EH (cell line): ENCODE measurements at places on chromosomes 16 and 17.

DNA sequence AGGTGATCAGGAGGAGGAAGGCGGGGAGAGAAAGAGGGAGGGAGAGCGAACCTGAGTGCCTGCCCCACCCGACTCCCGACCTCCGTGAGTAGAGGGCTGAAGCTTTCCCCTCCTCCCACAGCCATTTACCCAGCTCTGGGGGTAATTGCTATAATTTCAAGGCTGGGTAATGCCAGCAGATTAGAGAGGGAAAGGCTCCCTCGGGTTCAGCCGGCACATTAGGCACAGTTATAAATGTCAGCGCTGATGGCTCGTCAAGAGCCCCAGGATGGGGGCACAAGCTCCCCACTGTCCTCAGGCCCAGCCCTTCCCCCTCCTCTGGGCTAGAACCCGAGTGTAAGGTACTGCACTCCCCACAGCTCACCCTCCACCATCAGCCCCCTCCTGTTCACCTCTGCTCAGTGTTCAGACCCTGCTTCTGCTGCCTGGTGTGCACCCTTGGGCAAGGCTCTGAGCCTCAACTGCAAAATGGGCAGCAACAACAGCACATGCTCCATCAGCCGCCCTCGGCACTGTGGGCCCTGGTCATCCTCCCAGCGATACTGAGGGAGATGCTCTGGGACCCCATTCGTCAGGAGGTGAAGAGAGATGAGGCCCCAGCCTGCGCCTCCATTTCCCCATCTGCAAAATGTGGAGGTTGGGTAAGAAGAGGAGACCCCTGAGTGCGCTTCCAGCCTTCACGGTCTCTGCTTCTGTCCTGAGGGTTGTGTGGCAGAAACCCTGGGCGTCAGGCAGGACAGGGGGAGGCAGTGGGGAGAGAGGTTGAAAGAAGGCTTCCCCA is 77.2 kb downstream of the NT5M start:
- DNase-seq, result no peak

DNA sequence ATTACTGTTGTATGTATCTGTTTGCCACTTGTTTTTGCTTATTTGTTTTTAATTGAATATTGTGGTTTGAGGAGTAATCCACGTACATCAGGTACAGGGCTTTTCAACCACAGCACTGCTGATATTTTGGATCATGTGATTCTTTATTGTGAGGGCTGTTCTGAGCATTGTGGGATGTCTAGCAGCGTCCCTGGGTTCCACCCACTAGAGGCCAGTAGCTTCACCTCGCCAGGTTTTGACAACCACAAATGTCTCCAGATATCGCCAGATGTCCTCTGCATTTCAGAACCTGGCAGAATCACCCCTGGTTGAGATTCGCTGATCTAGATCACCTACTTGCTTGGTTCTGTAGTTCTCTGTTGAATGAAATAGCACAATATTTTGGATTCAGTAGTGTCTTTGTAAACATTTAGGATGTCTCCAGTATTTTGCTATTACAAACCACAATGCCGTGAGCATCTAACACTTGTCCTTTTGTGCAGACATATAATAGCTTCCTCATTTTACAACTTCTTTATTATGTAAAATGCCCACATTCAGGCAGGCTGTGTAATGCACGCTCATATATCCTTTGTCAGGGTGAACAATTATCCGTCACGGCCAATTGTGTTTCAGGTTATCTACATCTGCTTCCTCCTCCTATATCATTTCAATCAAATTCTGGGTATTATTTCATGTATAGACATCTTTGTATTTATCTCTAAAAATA is 380.3 kb downstream of the SNX29 start:
- no peak for DNase-seq

GRCh38 chr16:89716916-89717687 is 3.6 kb downstream of the VPS9D1 start:
- no peak for DNase-seq

DNA sequence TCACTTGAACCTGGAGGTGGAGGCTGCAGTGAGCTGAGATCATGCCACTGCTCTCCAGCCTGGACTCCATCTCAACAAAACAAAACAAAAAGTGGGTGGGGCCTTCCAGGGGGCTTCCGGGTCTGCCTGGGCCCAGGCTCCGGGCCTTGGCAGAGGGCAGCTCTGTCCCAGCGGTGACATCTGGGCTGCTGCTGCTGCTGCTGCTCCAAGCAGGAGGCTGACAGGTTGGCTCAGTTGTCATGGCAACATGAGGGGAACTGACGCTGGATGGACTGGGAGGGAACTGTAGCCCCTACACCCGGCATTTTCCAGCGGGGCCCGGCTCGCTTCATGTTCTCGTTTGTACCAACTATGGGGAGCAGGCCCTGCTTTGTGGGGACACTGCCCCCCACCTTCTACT is 4.0 kb downstream of the BAIAP3 start:
- DNase-seq, result no peak

- DNase-seq, result no peak
Measured at GRCh38 chr16:27539120-27539519, 10.6 kb downstream of the GTF3C1 start.

DNA sequence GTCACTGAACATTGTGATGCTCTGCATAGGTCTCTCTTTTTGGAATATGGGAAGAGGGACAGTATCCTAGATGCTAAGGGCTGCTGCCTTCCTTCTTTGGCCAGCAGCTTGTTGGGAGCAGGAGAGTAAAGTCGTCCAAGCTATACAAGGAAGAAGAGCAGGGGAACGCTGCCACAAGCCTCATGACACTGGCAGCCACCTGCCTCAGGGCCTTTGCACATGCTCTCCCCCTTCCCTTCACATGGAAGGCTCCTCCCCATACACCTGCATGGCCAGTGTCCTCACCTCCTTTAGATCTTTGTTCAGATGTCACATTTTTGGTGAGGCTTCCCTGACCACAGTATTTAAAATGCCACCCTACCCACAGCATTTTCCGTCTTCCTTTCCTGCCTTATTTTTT is 78.1 kb upstream of the CRHR1 start:
- no peak for DNase-seq

DNA sequence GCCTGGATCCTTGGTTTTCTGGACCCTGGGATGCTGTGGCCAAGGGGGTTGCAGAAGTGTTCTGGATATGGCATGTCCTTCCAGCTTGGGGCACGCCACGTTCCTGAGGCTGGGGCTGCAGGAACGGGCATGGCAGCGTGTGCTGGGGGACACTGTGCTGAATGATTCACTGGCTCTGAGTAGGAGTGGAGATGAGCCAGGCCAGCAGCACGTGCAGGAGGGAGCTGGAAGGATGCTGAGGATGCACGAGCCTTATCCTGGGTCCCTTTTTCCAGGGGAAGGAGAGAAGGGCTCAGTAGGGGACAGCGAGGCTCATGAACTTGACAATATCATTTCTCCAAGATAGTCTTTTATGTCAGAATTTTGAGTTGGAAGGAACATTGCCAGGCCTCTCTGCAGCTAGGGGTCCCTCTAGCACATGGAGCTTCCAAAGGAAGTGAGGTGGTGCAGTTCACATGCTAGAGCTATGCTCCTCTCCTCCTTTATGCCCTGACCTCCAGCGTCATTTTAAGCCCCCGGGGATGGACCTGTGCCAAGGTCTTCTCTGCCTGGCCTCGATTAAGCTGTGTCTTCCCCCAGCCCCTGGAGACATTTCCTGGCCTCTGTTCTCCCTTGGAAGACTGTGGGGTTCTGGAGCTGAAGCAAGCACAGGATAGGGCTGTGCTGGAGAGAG is 125.9 kb downstream of the OR1D5 start:
- DNase-seq, result peak; percentile 52

DNA sequence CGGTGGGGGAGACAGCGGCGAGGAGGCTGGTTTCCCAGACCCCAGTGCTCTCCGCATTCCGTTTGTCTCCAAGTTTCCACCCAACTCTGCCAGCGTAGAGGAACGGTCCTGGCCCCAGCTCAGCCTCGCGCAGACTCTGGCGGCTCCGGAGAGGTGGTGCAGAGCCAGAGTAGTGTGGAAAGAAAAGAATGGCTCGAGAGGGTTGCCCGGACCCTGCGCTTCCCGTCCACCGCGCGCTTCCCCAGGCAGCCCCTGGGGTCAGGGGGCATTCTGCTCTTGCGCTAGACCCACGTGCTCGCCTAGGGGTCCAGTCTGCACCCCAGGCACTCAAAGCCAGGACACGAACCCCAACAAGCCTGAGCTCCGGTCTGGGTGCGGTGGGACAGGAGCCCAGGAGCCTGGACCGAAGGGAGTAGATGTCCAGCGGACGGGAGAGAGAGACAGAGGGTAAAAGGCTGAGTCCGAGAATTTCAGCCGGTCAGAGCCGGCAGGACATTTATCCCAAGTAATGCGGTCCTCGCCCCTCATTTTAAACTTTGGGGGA is 3.8 kb downstream of the PMP22 start:
- DNase-seq, result peak; percentile 70

DNA sequence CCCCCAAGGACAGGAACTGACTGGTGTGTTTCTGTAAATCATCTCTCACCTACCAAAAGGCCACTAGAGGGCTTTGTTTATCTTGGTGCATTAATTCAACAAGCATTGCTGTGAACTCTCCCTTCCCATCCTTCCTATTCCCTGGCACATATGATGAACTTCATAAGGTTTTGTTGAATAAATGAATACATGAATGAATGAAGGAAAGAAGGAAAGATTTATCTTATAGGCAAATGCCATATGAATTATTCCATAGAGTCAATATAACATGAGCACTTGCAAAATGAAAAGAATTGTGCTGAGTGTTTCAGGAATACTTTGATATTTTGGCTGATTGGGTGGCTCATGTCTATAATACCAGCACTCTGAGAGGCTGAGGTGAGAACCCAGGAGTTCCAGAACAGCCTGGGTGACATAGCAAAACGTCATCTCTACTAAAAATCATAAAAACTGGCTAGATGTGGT is 4.3 kb downstream of the SPDYE4 start:
- peak; percentile 29 for DNase-seq

- no peak for DNase-seq
Measured at GRCh38 chr16:6576606-6577005, 756.0 kb upstream of the RBFOX1 start.

DNA sequence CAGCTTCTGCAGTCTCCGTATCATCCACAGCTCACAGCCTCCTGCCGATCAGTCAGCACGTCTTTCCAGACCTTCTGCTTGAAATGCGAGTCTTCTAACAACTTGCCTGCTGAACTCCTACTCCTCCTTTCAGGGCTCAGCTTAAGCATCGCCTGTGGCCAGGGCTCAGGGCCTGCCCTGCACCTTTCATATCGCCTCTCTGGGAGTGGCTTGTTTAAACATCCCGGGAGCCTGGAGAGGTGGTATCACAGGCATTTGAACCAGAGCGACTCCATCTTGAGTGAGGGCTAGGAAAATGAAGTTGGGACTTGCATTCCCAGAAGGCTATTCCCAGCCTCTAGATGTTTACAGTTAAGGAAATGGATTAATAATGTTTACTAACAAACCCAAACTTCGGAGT is 13.9 kb upstream of the CYB561 start:
- DNase-seq, result no peak

DNA sequence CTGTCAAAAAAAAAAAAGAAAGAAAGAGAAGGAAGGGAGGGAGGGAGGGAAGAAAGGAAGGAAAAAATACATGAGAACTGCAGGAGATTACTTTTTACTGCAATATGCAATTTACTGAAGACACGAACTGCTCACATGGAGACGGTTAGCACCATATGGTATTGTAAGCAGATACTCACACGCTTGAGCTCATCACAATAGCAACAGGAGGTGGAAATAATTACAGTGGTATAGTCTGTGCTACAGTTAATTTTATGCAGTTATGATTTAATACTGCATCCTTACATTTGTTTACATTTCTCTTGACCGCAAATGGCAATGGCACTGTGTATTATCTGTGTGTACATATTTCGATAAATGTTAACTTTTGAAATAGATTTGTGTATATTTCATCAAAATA is 21.4 kb upstream of the SLC46A1 start:
- DNase-seq, result no peak

- peak; percentile 9 for DNase-seq
Measured at GRCh38 chr17:80861418-80861815, 130.2 kb upstream of the CHMP6 start.

DNA sequence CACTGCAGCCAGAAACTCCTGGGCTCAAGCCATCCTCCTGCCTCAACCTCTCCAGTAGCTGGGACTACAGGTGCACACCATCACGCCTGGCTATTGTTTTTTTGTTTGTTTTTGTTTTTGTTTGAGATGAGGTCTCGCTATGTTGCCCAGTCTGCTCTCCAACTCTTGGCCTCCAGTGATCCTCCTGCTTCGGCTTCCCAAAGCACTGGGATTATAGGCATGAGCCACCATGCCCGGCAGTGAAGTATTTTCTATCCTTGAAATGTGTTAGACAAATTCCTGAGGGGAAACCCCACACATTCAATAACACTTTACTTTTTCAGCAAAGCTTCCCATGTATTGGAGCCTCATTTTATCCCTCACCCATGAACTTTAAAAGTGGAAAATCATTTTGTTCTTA is 81.2 kb upstream of the KIFC3 start:
- no peak for DNase-seq

DNA sequence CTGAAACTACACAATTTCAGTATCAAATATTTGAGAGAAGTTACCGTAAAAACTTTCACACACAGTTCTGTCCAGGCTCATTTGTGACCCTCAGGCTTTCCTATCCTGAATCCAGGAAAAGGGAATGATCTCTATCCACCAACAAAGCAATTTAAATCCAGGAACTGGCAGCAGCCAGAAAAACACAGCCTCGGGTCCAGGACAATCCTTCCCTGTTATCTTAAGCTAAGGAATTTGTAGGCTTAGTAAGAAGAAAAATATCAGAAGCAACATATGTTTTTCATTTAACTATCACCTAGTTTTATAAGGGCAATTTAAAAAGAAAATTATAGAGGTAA is 47.1 kb downstream of the TEX2 start:
- DNase-seq, result peak; percentile 89

DNA sequence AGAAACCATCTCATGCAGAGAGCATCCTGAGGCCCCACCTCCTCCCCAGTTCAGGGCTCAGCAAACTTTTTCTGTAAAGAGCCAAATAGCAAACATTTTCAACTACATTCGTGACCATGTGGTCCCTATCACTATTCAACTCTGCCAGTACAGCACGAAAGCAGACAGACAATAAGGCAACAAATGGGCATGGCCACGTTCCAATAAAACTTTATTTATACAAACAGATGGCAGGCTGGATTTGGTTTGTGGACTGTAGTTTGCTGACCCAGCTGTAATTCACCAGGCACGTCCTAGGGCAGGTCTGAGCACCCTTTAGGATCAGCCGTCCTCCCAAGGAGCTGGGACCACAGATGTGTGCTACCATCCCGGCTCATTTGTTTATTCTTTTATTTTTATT is 27.1 kb upstream of the GPRC5C start:
- no peak for DNase-seq

DNA sequence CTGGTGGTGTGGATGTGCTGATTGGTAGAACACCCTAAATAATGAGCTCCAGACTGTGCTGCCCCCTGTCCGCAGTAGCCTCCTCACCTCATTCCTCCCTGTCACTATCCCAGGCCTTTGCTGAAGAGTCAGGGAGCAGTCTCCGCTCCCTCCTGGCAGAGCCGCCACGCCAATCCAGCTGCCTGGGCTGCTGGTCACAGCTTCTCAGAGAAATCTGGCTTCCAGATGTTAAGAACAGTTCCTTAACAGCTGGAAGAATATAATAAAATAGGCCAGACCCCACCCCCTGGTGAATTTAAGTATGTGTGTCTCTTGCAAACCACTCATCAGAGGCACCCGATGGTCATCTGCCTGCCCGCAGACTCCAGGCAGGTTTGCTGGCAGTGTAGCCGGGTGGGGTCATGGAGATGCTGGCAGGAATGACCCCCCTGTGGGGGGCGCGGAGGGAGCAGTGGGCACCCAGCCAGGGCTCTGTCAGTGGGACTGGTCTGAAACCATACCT is 161.0 kb downstream of the CCDC182 start:
- DNase-seq, result no peak

GRCh38 chr17:4789701-4789950 is 862 bp downstream of the GLTPD2 start:
- DNase-seq, result no peak
